Activated CD8-positive, alpha-beta memory T cell treated with anti-CD3 and anti-CD28 coated beads for 1 hour (primary cell): ENCODE measurements at places on chromosomes 2 and 18.

DNA sequence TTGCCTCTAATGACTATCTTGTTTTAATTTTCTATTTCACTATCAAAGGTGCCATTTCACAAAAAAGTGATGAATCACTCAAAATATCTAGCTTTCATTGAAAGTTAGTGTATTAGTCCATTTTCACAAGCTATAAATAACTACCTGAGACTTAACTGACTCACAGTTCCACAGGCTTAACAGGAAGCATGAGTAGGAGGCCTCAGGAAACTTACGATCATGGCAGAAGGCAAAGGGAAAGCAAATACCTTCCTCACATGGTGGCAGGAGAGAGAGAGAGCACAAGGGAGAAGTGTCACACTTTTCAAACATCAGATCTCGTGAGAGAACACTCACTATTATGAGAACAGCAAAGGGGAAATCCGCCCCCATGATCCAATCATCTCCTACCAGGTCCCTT lies 1220.4 kb upstream of the ZEB2 start:
- no peak for DNase-seq

DNA sequence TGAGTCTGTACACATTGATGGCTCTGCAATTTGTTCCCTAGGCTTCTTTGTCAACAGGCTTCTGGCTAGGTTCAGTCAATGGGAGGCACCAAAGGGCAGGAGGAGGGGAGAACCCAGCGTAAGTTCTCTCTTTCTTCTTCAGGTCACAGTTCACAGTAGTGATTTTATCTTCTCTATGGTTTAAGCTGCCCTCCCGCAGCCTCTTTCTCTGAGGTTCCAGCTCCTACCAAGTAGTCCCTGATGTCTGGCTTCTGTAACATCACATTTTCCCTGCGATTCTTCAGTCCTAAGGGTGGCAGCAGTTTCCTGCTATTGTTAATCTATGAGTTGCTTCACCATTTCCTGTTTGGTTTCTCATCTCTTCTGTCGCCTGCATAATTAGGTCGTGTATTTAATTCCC lies 107.4 kb downstream of the CPO start:
- DNase-seq, result no peak

- DNase-seq, result no peak
Observed at GRCh38 chr2:76295762-76296161, 585.0 kb upstream of the GCFC2 start.

GRCh38 chr2:199443589-199444130 lies 14.1 kb downstream of the SATB2 start:
- no peak for DNase-seq

GRCh38 chr2:890791-891190 lies 59.9 kb upstream of the SNTG2 start:
- DNase-seq, result no peak

GRCh38 chr2:128595763-128596395 lies 277.2 kb upstream of the HS6ST1 start:
- DNase-seq, result no peak

- DNase-seq, result no peak
Observed at GRCh38 chr2:167785606-167786216, 461.7 kb downstream of the STK39 start.

DNA sequence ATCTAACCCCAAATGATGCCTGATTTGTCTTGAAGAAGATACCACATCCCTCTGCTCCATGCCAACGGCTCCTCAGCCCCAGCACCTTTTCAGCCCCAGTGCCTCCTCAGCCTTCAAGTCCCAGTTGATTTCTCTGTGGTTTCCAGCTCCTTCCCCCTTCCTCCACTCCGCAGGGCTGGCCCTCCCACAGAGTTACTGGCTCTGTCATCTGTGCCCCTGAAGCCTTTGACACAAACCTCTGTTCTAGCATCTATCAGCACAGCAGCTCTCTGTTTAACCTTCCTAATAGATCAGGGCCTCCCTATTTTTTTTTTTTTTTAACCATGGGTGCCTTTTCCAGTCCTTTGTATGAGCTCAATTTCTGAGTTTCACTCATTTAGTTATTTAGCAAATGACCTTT lies 201.3 kb upstream of the CXCR4 start:
- DNase-seq, result no peak

DNA sequence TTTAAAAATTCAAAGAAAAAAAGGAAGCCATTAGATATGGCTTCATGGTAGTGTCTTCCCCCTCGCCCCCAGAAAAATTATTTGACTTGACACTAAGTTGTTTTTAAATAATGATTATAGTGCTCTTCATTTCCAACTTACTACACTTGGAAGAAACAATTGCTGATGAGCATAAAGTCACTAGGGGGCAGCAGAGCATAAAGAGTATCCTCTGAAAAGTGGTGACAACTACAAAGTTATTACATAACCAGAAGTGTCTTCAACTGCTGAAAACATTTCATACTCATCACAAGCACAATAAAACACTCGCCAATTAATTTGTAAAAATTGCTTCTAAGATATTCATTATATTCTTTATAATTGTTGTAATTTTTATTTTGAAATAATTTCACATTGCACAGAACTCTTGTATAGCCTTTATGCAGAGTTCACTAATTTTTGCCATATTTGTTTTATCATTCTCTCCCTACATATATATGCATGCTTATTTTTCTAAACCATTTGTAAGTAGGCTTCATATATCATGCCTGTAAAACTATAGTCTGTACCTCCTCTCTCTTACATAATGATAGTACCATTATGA lies 54.9 kb downstream of the EXOC6B start:
- peak; percentile 28 for DNase-seq

- DNase-seq, result no peak
Observed at GRCh38 chr2:20470211-20470610, 23.3 kb downstream of the RHOB start.

DNA sequence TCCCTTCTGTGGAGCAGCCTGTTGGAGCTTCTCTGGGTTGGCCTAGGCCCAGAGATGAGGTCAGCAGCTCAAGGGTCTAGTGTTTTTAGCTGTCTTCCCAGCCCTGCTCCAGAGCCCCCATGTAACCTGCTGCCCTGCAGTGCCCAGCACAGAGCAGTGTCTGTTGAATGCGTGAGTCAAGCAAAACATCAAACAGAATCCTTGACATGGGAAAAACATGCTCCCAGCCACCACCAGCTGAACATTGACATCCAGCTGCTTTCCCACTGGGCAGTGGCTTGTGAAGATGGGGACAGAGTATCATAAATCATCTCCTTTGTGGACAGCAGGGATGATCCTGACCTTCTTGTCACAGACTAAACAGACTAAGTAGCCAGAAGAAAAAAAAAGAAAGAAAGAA lies 22.6 kb downstream of the IMPA2 start:
- no peak for DNase-seq

DNA sequence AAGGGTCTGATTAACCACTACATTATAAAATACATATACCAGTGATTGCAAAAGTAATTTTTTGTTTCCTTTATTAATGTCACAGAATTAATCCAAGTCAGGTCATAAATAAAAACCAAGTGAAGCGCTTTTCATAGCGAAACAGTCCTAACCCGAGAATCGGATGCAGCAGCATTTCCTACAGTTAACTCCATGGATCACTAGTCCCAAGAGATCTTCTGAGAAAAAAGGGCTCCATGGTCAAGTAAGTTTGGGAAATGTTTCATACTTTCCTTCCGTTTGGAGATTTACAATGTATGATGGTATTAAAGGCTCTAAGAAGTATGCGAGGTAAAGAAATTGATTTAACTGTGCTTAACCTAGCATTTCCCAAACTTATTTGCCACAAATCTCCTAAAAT lies 85.2 kb downstream of the NOL10 start:
- no peak for DNase-seq

DNA sequence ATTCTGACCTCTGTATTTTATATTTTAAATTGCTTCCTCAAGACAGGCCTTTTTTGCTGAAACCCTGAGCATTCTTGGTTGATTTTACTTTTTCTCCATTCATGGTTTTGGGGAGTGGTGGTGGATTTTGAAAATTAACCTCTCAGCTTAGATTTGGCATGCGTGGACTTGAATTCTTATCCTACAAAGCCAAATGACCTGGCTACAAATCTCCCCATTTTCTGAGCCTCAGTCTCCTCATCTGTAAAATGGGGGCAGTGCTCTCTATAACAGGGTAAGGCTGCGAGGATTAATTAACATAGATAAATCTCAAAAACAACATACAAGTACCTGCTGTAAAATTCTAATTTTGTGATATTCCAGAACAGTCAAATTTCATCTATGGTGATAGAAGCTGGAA lies 103.4 kb upstream of the CDCA7 start:
- DNase-seq, result no peak

DNA sequence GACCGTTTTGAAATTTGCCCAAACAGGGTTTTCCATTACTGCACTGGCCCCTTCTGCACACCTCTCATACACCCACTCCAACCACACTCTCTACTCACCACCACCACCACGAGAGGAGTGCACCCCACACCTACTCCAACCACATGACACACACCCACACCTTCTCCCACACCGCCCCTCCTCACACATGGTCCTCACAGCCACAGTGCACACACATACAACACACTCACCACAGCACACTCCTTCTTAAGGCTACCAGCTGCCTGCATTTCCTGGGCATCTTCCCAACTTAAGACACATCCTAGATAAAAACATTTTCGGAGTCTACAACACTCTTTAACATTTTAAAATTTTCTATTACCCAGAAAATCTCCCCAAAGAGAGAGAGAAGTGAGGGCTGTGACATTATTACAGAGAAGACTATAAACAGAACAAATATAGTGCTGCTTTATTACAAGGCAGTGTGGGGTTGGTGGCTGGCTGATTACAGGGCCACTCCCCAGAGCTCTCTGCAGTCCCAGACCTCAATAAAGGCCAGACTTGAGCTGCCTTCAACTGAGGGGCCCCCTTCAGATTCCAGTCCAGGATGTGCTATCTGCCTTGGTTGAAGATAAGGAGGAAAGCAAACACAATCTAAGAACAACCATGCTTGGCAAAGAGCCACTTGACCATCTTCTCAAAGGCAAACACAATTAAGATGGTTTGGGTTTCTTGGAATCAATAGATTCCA lies 36.1 kb downstream of the NHEJ1 start:
- no peak for DNase-seq

GRCh38 chr2:157800838-157801495 lies 75.2 kb downstream of the ACVR1 start:
- no peak for DNase-seq

GRCh38 chr2:10883066-10883465 lies 28.7 kb upstream of the KCNF1 start:
- no peak for DNase-seq

- no peak for DNase-seq
Observed at GRCh38 chr2:135703300-135703699, 38.4 kb upstream of the UBXN4 start.

- peak; percentile 13 for DNase-seq
Observed at GRCh38 chr2:144659731-144660275, 139.9 kb upstream of the ZEB2 start.

GRCh38 chr2:69067866-69068265 lies 54.9 kb downstream of the ANTXR1 start:
- DNase-seq, result no peak

DNA sequence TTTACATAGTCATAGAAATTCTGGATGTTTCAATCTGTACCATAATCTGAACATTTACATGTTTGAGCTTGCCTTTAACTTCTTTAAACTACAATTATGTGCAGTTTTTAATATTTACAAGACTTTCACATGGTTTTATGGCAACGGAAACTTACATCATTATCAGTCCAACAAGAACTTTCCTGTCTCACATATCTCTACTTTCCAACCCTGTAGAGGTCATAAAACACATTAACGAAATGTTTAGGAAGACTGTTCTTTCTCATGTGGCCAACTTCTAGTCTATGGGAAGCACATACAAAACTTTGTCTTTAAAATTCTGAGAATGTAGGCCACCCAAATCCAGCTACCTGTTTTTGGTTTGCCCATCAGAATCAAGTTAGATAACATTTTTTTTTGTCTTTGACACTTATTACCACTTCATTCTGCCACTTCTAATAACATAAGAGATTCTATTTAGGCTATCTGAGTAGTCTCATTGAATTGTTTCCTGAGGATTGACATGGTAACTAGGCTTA lies 693.2 kb downstream of the KCNJ3 start:
- no peak for DNase-seq

DNA sequence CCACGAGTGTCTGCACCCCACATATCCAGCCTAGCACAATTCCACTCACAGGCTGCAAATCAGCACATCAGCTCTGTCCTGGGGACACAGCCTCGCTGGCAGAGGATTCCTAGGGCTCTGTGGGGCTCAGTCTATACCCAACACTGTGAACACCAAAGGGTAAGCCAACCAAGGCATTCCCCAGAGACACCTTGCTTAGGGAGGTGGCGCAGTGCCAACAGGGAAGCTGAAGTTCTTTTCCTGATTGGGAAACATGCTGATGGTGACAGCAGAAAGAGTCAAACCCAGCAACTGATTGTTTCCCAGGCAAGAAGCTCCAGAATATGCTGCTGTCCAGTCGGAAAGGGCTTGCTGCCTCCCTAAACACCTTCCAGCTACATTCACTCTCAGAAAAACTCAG lies 55.8 kb downstream of the TTC32 start:
- no peak for DNase-seq

- no peak for DNase-seq
Observed at GRCh38 chr2:234500394-234501006, 3.6 kb upstream of the ARL4C start.

DNA sequence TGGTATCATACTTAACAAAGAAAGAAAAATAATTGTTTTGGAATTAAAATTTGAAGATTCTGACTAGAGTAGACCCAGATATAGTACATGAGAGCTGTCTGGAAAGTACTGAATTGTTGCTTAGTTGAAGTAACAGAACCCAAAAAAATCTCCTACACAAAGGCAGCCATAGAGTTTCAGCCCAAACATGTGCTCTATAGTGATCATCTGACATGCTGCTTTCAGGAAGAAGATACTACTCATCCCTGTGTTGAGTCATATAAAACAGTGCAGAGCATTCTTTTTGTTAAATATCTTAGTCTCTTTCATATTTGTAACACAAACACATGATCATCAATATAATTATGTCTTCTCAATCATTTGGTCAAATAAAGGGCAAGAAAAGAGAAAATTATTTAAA lies 84.8 kb upstream of the PTPRM start:
- DNase-seq, result no peak

GRCh38 chr2:169480079-169480465 lies 778 bp downstream of the BBS5 start:
- no peak for DNase-seq

DNA sequence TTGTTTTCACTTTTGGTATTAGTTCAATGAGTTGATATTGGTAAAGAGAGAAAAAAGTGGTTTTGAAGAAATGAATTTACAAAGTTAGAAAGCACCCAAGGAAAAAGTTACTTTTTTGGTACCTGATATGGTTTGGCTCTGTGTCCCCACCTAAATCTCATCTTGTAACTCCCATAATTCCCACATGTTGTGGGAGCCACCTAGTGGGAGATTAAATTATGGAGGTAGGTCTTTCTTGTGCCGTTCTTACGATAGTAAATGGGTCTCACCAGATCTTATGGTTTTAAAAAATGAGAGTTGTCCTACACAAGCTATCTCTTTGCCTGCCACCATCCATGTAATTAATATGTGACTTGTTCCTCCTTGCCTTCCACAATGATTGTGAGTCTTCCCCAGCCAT lies 965.6 kb upstream of the NRXN1 start:
- DNase-seq, result no peak

DNA sequence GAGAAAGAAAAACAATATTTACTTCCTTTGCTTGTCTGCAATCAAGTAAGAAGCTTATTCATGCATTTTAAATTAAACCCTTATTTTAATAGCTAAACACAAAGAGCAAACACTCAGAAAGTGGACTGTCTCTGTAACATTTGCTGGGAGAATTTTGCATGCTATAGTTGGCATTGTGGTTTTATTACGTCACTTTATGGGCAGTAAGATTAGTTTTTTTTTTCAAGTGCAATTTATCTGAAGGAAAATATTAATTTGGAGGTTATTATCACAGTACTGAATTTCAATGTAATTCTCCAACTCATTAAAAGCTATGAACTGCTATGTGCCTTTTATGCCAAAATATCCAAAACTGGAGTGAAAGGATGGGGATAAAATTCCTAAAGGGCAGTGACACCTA lies 103.3 kb downstream of the TMEFF2 start:
- DNase-seq, result no peak
